ENCODE measurements at places on chromosomes 2 and 18.

DNA sequence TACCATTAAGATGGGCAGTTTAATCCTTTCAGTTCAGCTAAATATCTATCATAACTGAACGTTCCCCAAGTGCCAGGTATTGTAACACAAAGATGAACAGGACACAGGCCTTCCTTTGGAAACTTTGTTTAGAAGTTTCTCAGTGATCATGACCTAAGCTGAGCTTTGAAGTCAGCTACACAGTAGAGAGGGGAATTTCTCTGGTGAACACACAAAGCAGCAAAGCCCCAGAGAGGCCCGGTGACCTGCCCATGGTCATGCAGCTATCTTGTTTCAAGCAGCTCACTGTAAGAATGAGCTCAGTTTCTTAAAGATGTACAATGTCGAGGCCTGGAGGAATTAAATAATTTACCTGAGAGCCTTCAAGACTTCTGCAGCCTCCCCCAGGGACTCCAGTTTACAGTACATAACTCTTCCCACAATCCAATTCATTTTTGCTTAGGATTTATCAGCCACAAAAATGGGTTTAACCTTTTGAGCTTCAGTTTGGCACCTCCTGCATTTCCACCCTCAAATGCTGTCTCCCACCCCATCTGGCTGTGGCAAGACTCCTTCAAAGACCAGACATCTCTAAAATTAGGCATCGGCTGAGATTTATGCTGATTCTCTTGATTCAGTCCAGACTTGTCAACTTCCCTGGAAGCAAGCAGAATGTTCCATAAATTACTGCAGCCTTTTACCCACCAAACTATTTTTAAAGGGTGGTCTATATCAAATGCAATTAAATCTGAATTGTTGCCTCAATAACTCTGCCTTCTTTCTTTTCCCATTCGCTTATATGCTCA, 325.6 kb downstream of the TXNL1 start:
- DNase-seq: no peak

- DNase-seq: no peak
Observed at GRCh38 chr18:47996091-47996541, 65.7 kb upstream of the SMAD2 start.

DNA sequence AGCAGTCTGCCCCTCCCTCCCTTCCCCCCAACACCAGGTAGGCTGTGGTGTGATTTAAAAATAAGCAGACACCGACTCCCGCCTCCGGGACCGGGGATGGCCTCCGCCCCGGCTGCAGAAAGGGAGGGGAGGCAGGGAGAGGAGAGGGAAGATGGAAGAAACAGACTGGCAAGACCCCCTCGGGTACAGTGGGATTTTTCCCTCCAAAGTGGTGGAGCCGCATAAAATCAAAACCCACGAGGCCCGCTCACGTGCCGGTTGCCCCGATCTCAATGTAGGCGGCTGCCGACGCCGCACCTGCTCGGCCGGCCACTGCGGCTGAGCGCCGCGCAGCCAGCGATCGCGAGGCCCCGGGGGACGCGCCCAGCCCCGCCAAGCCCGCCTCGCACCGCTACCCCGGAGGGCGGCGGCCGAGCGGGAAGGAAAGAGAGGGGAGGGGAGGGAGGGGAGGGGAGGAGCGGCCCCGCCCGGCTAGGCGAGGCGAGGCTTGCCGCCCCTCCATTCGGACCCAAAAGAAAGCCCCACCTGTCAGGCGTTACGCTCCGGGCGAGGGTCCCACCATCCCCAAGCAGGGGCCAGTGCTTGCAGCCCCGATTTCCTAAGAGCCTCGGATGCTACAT, 811 bp downstream of the ADD2 start:
- DNase-seq: no peak

GRCh38 chr18:8526332-8526731, 82.9 kb upstream of the RAB12 start:
- no peak for DNase-seq

DNA sequence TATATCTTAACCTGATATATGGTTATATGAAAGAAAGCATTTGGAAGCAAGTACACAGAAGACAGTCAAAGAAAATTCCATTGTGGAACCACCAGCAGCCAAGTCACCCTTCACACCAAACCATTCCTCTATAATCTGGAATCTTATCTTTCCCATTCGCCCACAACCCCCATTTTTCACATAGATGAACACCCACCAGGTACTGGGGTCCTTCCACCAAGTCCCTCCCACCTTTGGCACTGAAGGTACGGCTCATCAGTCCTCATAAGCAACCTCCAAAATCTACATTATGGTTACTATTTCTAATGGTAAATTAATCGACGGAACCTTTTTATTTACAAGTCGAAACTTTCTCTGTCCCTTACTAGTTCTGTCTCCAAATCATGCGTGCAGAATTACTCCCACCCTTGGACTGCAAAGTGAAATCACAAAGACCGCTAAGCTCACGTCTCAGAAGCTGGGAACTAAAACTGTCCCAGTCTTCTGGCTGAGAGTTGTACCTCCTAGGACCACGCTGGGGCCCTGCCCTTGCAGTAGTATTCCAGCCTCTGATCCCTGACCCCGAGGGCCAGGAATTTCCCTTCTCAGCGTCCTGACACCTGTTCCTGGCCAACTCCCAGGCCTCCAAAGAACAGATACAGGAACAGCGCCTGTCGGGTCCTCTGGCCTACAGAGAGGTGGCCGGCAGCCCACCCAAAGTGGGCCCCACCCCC, 702 bp downstream of the OLA1 start:
- no peak for DNase-seq

DNA sequence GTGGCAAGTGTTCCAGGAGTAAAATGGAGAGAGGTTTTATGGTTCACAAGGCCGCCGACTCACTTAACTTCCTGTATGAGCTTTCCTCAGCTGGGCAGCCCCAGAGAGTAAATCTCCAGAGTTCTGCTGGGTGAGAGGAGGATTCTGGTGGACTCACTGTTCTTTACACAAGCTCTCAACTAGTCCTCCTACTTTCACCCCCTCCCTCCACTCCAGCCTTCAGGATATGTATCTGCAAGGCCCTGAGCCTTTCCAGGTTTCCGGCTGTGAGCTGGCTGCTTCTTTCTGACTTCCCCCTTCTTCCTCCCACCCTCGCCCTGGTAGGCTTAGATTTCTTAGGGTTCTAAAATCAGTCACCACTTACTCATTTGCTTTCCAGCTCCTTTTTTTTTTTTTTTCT, 34.0 kb downstream of the EML6 start:
- DNase-seq: no peak

- no peak for DNase-seq
Observed at GRCh38 chr2:25104736-25105135, 62.9 kb downstream of the EFR3B start.

- DNase-seq: no peak
Observed at GRCh38 chr2:217683106-217683870, 319.5 kb downstream of the TNS1 start.

DNA sequence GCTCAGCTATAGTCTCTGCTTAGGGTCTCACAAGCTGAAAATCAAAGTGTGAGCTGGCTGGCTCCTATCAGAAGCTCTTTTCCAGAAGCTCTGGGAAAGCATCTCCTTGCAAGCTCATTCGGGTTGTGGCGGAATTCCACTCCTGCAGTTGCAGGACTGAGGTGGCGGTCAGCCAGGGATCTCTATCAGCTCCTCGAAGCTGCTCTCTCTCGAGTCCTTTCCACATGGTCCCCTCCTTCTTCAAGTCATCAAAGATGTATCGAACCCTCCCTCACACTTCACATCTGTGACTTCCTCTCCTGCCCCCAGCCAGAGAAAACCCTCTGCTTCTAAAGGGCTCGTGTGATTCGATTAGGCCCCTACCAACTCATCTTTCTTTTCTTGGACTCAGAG, 141.7 kb downstream of the ZFP36L2 start:
- DNase-seq: peak; percentile 78

DNA sequence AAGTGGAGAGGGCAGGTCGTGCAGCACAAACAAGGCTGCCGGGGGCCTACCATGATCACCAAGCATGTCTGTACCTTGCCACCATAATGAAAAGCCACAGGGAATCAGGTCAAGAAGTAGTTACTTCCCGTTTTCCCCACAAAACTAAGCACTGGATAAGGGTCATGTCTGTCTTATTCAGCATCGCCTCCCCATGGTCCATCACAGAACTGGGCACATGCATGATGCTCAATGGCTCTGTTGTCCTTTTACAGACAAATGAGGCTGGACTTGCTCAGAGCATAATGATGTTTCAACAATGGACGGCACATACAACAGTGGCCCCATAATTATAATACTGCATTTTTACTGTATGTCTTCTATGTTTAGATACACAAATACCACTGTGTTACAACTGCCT, 27.5 kb downstream of the REEP1 start:
- no peak for DNase-seq

DNA sequence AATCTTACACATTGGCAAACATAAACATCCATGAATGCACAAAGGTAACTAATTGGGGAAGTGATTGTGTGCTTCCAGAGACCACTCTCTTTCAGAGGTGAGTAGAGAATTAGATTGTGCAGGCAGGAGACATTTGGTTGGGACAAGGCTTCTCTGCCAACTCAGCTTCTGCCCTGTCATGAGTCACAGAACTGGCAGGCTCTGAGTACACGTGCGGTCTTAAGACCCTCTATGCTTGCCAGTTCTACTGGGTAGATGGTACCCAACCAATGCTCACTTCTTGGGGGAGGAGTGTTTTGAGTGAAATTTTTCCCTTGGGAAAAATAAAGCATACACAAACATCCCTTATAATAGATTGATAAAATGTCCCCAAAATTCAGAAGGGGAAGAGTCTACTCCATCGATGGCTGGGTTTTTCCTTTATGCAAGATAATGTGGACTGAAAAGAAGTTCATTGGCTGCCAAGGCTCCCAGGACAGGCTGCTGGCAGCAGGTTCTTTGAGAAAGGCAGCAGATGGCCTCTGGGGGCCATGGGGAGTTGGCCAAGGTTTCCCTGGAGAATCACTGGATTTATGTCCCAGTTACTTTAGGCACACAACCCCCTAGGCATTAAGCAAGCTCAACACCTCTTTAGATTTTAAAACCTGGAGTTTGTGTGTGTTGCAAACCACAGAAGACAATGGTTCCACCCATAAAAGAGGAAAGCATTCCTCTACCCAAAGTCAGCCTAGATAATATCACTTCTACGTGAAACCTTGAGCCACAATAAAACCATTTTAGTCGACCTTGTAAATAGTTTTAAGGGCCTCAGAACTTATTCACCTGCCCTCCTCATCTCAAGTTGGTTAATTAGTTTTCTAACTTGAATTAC, 417.0 kb downstream of the TXNL1 start:
- DNase-seq: no peak

- no peak for DNase-seq
Observed at GRCh38 chr2:200101922-200102321, 146.5 kb downstream of the MAIP1 start.

DNA sequence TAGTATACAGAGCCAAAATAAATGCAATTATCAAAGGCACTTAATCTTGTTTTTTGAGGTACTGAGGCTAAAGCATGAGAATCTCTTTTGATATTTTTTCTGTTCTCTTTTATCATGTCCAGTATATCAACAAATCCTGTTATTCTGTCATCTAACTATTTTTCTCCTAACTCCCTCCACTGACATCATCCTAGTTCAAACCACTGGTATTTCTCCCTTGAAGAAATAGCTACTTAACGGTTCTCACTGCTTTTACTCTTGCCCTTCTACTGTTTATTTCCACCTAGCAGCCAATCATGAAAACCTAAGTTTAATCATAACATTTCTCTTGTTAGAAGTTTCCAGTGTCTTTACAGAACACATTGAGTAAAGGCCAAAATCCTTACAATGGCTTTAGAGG, 317.6 kb downstream of the GPD2 start:
- DNase-seq: no peak

DNA sequence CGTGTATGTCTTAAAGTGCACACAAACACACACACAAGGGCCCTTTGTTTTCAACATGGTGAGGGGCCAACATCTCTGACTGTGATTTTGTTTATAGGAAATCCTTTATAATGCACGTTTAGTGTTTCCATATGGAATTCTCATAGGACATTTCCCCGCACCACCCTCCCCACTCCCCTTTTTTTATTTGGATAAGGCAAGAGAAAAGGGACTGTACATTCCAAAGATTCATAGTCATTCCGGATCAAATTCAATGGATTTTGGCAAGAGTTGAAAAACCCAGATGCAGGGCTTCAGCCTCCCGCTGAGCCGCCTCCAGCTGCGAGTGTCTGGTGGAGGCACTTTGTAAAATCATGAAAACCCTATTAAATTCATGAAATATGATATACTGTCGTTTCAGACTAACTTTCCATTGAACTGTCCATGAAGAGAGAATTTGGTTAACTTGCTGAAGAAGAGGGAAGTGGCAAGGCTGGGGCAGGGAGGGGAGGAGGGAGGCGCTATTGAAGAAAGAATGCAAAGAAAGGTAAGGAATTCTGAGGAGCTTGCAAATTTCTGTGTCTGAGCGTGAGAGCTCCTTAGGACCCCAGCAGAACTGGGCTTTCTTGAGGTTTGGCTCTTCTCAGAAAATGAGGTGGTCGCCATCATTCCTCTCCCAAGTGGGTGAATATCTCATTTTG, 25.8 kb upstream of the SLC14A2 start:
- peak; percentile 83 for DNase-seq

DNA sequence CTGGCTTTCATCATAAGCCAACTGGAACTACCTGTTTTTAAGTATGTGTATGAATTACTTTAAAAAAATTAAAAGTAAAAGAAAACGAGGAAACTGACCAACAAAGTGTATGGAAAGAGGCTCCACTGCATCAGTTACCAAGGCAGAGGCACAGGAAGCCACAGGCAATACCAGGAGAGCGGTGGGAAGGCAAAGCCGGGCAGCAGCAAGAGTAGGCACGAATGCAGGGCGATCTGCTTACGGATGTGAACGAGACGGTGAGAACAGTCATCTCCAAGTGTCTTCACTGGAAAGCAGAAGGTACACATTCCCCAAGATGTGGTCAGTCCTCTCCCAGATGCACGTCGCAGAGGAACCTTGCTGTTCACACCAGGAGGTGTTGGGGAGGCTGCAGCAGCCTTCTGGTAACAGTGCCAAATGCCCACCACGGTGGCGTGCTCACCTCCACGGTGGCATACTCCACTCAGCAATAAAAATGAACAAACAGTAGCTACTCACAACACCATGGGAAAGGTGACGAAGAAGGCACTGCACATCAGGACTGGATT, 43.1 kb downstream of the HS6ST1 start:
- DNase-seq: peak; percentile 37

GRCh38 chr2:172712251-172712650, 23.4 kb upstream of the RAPGEF4 start:
- DNase-seq: no peak

GRCh38 chr2:120133572-120134244, 89.5 kb downstream of the TMEM185B start:
- DNase-seq: no peak
